ENCODE measurements at places on chromosomes 6 and 20. TPM values are rescaled to one million over a fixed set of nuclear protein-coding genes. Genes with fewer than 3 reads are reported as not detected.

Gene HSPA12B
- not detected for total RNA-seq

DNA sequence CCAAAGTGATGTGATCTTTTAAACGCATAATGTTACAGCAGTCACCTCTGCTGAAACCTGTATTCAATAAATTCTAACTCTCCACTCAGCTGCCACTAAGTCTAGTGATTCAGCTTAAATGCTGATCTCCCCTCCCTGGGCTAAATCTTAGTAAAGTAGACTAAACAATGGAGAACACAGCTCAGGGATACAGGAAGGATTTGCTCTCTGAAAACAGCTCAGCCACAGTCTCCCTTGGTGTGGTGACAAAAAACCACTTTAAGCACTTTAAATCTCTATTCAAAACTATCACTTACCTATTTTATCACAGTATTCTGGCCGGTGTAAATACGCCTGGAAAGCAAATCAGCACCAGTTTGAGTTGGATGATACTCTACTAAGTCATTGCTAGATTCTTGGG lies 130.6 kb downstream of the RFX6 start:
- DNase-seq = no peak

Gene ADRM1
- 110 TPM for total RNA-seq

Gene SLC35F1
- 0.09 TPM for total RNA-seq

GRCh38 chr20:20888266-20888656 lies 175.8 kb upstream of the RALGAPA2 start:
- DNase-seq = no peak

DNA sequence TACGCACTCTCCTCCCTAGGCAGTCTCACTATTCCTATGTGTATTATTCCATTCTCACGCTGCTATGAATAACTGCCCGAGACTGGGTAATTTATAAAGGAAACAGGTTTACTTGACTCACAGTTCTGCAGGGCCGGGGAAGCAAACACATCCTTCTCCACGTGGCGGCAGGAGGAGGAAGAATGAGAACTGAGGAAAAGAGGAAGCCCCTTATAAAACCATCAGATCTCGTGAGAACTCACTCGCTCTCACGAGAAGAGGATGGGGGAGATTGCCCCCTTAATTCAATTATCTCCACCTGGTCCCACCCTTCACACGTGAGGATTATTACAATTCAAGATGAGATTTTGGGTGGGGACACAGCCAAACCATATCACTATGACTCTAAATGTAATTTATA lies 61.9 kb downstream of the ECT2L start:
- DNase-seq = no peak

DNA sequence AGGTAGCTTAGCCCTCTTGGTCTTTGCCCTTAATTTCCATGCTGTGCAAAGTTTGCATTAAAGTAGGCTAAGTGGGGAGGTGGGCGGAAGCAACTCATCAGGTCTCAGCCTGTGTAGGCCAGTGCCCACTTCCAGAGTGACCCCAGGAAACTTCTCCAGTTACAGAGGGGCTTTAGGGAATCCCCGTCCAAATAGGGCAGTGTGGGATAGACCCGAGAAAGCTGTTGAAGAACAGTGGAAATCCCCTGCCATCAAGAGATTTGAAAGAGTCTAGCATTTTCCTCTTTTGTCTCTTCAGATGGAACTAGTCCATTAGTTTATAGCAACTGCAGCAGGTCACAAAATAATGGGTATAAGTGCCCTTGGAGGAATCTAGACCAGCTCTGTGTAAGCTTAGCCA lies 20.2 kb downstream of the SF3B5 start:
- no peak for DNase-seq

Gene CYP24A1
- total RNA-seq = not detected

DNA sequence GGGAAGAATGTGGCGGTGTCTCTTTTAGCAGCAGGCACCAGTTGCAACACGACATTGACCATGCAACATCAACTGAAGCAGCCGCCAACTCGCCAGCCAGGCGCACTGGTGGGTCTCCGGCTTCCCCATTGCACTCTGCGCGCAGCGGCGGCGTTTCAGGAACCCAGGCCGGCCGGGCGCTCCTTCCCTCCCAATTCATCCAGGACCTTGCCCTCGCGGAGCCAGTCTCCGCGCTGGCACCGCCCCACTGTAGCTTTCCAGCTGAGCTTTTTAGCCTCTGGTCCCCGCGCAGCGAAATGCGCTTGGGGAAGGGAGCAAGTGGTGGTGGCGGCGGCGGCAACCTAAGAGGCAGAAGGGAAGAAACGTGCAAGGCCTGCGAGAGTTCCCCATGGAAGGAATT lies 297.9 kb upstream of the RIMS1 start:
- no peak for DNase-seq

Gene DCDC2
- total RNA-seq = not detected

DNA sequence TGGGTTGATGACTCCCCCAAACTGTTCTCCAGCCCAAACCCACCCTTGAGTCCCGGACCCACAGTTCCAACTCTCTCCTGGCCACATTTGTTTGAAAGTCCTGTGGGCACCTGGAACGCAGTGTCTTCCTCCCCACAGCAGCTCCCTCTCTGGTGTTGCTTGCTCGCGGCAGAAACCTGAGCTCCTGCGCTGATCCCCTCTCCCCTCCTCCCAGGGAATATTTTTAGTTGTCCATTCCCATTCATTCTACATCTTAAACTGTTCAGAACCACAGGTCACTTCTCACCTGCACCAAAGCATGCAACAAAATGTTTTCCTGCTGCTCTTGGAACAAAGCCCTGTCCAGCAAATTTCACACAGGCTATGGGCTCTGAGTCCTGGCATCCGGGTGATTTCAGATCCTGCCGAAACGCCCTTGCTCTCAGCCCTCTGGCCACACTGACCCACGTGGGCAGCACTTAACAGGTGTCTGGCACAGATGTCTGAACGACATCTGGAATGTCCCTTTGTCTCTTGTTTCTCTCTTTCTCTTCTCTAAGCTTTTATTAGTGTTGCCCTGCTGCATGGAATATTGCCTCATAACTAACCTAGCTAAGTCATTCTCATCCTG lies 27.0 kb upstream of the PMEPA1 start:
- DNase-seq = no peak
